OCI-M1 (cell line): ENCODE measurements at places on chromosomes 12 and 14.
A peak's percentile ranks its signal among the peaks of the same experiment; 100 is the strongest.

GRCh38 chr14:88195676-88196075 lies 127.4 kb downstream of the KCNK10 start:
- no peak for DNase-seq

DNA sequence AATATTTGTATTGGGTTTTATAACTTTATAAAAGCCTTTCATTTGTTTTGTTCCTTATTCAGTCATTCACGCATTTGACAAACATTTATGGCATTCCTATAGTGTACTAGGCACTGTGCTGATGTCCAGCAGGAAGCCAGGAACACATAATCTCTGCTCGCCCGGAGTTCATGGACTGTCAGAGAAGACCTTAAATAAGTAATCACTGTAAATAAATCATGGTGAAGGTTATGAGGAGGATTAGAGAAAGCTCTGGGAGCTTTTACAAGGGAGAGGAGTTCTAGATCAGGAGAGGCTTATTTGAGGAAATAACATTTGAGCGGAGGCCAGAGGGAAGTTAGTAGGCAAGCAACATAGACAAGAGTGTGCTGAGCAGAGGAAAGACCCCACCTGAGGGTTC lies 1.4 kb upstream of the RDH11 start:
- no peak for DNase-seq

DNA sequence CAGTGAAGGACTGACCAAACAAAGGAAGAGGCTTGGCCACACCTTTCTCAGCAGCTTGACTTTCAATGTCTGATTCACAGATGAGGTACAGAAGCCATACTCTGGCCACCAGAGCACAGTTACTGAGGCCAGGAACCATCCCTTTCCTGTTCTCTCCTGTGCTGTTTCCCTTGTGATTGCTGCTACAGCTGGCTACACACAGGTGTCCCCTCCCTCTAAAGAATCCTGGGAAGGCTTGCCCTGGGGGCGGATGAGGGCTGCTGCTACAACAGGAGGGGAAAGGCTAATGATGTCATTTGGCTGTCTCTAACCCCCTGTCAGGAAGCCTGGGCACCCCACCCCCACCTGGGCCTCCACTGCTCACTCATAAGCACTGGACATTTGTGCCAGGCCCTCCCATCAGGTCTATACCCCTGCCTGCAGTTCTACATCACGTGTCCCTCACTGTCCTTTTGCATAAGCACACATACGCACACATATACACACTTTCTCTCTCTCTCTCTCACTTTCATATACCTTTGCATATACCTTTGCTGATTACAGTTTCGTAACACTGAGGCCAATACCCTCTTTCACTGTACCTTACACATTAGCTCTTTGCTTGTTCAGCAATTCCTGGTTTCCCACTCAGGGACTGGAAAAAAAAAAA lies 41.4 kb downstream of the PRPF40B start:
- no peak for DNase-seq

DNA sequence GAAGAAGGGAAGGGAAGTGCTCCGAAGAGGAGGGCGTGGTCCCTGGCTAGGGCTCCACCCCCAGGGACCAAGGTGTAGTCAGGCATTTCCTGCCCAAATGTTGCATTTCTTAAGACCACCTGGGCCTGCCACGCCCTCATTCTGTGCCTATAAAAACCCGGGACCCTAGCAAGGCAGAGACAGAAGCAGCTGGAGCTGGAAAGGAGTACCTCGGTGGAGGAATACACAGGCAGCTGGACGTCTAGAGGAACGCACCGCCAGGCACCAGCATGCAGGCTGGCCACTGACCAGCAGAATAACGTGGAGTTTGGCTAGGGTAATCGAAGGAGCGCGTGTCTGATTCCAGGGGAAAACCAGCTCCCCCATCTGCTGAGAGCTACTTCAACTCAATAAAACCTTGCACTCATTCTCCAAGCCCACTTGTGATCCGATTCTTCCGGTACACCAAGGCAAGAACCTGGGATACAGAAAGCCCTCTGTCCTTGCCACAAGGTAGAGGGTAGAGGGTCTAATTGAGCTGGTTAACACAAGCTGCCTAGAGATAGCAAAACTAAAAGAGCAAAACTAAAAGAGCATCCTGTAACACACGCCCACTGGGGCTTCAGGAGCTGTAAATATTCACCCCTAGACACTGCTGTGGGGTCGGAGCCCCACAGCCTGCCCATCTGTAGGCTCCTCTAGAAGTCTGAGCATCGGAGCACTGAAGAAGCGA lies 21.0 kb downstream of the CFL2 start:
- peak; percentile 46 for DNase-seq

- no peak for DNase-seq
Observed at GRCh38 chr12:8678661-8679111, 16.1 kb upstream of the MFAP5 start.

GRCh38 chr12:40745386-40745785 lies 53.1 kb downstream of the CNTN1 start:
- DNase-seq = peak; percentile 37

DNA sequence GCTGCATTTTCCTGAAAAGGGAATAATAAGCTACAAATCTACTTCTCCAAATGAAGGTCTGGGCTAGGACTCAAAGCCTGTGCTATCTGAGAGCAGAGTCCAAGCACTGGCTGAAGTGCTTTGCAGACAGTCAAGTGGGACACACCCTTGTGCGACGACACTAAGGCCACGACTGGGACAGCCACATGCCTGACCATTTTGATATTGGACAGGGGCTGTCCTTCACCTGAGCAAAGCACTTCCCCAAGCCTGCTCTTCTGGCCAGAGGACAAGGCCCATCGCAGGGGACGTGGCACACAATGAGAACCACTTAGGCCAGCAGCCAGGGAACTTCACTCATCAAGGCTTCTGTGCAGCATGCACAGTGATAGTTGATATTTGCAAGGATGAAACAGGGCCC lies 71.4 kb downstream of the RBM19 start:
- no peak for DNase-seq

DNA sequence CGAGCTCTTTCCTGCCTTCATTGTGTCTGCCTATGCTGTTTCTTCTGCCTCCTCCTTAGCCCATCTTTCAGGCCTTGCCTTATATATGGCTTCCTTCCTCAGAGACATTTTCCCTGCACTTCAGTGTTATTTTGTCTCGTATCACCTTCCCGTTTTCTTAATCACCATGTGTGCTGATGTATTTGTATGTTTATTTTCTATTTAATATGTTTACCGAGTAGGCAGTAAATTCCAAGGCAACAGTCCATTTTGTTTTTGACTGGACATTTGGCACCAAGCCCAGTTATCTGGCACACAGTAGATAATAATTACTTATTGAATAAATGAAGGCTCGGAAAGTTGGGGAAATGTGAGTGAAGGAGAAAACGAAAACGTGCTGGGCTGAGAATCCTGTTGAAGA lies 4.6 kb upstream of the POU6F1 start:
- no peak for DNase-seq

- DNase-seq = no peak
Observed at GRCh38 chr12:49946086-49946485, 4.5 kb upstream of the AQP2 start.

DNA sequence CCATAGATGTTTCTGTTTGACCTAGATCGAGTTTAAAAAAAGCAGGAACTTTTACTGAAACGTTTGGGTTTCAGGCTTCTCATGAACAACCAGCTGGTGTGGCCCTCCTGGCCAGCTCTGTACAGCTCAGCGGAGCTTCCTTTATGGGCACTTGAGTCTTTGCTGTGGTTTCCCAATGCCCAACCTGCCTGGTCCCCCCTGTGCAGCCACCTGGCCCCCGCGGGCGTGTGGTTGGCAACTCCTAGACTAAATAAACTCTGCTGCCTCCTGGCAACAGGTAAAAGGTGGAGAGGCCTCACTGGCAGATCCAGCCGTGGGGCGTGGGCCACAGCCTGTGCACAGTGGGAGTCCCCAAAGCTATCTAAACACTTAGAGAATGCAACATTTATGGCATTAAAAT lies 38.7 kb downstream of the ADGRD1 start:
- DNase-seq = no peak

GRCh38 chr14:74083784-74084276 lies 423 bp downstream of the ALDH6A1 start:
- DNase-seq = no peak

DNA sequence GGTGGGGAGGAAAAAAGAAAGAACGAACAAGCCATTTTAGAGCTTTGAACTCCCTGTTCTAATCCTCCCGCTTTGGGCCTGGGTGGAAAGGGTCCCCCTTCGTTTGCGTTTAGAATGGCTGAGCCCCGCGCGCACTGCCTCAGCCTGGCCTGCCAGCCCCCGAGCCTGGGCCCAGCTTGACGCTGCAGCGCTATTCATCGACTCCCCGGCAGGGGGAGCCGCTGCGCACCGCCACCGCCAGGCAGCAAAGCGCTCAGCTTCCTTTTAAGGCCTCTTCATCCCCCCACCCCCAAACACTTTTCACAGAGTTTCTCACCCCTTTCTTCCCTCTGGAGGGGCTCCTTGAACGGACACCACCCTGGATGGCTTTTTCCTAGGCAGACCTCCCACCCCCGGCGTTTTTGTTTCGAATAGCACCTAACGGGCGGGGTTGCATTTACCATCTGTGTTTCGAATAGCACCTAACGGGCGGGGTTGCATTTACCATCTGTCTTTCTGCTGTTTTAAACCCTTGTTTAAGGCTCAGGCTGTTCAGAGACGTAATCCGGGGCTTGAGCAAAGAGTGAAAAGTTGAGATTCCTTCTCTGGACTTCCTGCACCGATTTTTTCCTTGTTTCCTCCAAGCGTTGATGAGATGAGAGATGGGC lies 56.4 kb upstream of the PIWIL1 start:
- no peak for DNase-seq

- no peak for DNase-seq
Observed at GRCh38 chr12:48525332-48525731, at the start of gene OR8S1. Gene OR8S1 (plus strand): TSS chr12:48525632. CDS start chr12:48525632, 0 bp downstream.

- no peak for DNase-seq
Observed at GRCh38 chr12:67520606-67521005, 127.9 kb upstream of the DYRK2 start.

- DNase-seq = peak; percentile 66
Observed at GRCh38 chr12:47316609-47317049, 236.9 kb upstream of the AMIGO2 start.

DNA sequence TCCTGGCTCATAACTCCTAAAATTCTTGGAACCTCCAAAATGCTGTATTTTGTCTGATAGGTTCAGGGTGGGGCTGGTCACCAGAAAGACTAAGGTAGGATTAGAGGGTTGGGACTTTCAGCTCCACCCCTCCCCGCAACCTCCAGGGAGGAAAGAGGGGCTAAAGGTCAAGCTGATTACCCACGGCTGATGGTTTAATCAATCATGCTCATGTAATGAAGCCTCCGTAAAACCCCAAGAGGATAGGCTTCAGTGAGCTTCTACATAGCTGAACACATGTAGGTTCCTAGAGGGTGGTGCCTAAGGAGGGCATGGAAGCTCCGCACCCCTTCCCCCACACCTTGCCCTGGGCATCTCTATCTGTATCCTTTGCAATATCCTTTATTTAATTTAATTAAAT lies 60.0 kb downstream of the DGLUCY start:
- no peak for DNase-seq

DNA sequence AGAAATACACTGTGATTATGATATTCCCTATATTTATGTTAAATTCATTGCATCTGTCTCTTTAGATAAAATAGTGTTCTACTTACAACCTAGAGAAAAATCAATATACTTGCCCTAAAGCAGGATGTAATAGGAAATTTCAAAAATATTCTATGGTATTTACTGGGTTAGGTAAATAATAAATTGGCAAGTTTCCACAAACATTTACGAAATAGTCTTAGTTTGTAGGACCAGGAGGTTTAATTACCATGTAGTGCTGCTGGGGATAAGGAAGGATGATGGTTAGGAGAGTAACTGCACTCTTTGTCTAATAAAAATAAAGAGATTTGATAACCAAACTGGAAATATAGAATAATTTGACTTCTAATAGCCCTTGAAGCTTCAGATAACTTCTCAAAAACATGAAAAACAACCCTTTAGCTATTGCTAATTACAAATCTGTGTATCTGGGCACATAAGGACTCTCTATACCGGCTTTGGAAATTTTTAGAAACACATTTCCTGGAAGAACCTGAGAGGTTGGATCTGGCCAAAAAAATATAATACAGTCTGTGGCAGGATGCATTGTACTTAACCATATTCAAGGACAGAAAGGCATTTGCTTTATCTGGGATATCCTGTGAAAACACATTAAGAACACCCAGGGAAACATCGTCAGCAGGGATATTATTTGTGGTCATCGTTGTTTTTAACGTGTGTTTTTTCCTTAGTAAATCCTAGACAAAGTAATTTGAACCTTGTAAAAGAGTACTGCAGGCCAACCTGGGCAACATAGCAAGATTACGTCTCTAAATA lies 36.7 kb upstream of the TMCC3 start:
- DNase-seq = no peak

DNA sequence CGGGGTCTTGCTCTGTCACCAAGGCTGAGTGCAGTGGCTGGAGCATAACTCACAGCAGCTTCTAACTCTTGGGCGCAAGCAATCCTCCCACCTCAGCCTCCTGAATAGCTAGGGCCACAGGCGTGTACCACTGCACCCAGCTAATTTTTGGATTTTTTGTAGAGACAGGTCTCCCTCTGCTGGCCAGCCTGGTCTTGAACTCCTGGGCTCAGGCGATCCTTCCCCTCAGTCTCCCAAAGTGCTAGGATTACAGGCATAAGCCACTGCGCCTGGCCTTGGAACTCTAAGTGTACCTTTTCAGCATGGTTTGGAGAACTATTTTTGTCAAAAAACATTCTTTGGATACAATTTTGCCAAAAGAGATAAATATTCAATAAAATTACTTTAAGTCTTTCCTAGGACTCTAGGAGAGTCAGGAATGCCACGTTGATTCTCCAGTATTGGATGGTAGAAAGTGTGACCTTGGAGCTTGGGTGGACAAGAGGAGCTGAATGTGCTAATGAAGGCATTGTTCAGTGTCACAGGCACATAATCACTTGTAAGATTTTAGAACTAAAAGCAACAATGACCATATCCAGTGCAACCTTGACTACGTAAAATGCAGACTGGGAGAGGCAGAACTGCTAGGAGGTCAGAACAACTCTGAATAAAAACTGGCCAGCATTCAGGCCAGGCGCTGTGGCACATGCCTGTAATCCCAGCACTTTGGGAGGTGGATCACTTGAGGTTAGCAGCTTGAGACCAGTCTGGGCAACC lies 2.8 kb downstream of the SRSF9 start:
- DNase-seq = peak; percentile 47

DNA sequence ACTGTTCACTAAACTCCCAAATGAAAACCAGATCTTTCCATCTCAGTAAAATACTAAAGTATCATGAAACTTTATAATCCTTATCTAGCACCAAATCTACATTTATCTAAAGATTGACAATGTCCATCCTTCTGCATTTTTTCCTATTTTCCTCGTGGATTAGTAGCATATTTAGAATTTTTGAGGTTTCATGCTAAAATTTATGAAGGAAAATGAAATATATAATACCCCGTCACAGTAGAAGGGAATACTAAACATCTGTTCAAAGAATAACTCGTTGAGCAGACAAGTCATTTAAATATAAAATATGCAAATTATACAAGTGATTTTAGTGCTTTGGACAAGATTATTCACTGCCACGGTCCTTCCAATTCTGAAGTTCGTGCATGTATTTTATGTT lies 122.7 kb upstream of the SLCO1C1 start:
- no peak for DNase-seq

- no peak for DNase-seq
Observed at GRCh38 chr14:36818246-36818645, 156.6 kb downstream of the PAX9 start.
